ENCODE measurements at places on chromosomes 3 and 15.

GRCh38 chr15:100500226-100500990, 28.3 kb downstream of the CERS3 start:
- DNase-seq: no peak

DNA sequence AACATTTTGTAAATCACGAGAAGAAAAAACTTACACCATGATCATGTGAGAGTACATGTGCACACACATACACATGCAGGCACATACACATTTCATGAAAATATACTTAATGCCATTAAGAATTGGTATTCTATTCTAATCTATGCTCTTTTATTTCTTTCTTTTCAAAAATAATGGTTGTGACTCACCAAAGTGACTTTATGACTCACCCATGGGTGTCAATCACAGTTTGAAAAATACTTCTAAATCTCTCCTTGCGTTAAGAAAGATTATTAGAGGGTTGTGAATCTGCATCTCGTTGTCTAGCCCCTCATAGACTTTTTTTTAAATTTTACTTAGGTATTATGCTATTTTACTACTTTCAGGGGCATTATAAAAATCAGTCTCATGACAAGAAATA, 254.2 kb downstream of the TUSC7 start:
- no peak for DNase-seq

DNA sequence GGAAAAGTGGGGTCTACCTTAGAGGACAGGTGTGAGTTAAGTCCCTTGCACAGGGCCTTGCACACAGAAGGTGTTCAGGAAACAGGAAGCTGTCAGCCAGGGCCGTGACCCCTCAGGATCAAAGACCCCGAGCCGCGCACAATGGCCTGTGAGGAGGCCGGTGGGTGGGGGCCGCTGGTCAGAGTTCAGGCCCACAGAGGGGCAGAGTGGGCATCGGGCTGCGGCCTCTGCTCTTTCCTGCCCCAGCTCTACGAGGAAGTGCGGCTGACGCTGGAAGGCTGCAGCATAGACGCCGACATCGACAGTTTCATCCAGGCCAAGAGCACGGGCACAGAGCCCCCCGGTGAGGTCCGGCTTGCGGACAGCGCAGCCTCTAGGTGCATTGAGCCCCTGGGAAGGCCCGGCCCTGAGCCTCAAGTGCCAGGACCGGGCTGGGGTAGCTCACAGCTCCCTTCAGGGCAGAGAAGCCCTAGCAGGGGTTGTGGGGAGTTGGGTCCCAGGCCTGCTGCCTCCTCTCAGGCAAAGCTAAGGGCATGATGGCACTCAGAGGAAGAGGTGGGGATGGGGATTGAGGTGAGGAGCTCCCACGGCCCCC, 37.2 kb downstream of the PSTPIP1 start:
- DNase-seq: no peak

DNA sequence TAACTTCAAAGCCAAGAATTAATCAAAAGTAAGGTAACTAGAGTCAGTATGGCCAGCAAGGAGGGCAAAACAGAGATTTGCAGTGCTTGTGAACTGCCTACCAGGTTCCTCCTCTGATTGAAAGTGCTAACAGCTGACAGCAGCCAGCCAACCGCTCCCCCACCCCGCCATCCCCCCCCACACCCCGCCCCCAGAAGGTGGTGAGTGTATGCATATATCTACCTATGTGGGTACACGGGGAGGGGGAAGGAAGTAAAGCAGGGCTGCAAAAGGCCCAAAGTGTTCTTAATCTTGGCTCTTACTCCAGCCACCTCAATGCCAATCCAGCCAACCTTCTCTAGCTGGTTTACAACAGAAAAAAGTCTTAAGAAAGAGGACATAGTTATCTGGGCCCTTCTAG, 50.7 kb downstream of the RAF1 start:
- no peak for DNase-seq

GRCh38 chr3:192870822-192871221, 46.8 kb downstream of the MB21D2 start:
- DNase-seq: no peak

- DNase-seq: no peak
Observed at GRCh38 chr3:29936766-29937165, 655.9 kb downstream of the RBMS3 start.

- DNase-seq: no peak
Observed at GRCh38 chr3:41768363-41768762, 193.5 kb downstream of the ULK4 start.

- DNase-seq: no peak
Observed at GRCh38 chr3:122410639-122411038, 5.2 kb downstream of the WDR5B start.

GRCh38 chr15:69760890-69761568, 308.4 kb downstream of the RPLP1 start:
- DNase-seq: no peak

DNA sequence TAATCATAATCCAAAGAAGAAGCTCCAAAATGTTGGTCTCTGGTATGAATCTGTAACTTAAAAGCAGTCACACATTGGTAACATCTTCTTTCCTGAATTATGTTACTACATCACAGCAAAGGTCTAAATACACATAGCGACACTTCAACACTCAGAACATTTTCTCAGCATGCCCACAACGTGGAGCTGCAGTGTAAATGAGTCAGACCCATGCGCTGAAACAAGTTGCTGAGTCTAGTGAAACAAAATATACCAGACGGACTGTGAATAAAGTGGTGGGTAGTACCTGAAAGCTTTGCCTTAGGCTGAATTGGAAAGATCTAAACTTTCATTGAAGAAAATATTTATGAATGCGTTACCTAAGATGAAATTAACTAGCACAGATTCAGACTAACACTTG, 33.2 kb upstream of the GOLGA8B start:
- DNase-seq: no peak

- DNase-seq: no peak
Observed at GRCh38 chr3:7728566-7729519, 772.8 kb upstream of the LMCD1 start.
